ENCODE measurements at places on chromosomes 3 and 15. TPM values are rescaled to one million over a fixed set of nuclear protein-coding genes. Genes with fewer than 3 reads are reported as not detected.
A peak's percentile ranks its signal among the peaks of the same experiment; 100 is the strongest.

DNA sequence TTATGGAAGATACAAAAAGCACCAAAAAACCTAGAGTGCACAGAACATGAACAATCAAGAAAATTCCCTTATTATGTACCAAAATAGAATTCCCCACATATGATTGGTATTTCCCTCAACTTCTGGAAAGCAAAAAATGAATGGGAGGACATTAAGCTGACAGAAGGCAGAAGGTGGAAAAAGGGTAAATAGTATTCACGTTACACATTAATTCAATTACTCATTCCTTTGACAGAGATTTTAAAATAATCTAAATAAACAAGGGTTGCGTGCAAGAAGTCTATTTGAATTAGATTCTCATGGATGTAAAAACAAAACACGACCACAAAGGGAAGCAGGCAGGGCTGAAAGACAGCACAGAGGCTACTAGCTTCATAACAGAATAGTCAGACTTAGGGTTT is 260.5 kb upstream of the ZPLD1 start:
- DNase-seq = no peak

GRCh38 chr3:184659797-184660301 is 52.0 kb downstream of the MAGEF1 start:
- peak; percentile 30 for DNase-seq

DNA sequence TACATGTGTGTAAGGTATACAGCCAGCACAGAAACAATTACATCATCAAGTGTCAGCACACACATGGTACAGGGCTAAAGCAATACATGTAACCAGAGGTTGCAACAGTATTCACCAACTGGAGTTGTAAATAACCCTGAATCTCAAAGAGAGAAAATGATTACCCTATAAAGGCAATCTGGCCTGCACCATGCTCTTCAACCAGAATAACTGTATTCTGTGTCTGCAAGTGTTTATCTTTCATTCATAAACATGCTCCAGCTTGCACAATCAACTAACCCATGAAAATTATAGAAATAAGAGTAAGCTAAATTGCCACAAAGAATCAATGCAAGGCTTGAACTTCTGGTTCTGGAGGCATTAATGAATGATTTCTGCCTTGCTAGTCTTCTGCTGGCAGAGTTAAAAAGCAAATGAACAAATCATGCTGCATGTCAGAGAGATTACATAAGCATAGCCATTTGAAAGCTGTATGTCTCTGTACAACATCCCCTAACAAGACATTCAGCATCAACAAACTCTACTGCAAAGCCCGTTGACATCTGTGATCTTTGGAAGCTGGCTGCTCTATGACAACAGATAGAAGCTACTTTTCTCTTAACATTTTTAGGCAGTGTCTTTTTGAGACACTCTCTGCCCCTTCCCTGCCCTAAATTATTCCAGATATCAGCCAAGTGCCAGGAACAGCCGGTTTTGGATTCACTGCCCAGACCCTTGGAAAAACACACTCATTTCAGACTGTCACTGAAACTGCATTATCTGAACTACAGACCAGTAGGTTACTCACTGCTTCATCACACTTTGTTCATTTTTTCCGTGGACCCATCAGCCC is 871.0 kb downstream of the OTOL1 start:
- no peak for DNase-seq

DNA sequence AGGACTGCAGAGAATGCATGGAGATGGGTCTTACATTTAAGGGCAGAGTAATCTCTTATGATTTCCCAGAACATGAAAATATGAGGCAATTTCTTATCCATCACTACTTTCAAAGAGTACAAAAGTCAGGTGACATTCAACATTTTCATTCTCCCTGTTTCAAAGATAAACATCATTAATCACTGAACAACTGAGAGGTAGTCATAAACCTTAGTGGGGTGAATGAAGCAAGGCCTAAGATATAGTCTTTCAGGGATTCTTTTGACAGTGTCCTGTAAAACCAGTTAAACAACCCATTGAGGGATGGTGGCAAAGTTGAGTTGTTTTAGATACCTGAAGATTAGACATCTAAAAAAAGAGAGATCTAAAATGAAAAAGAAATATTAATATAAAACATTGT is 271.6 kb upstream of the CBLB start:
- DNase-seq = no peak

- no peak for DNase-seq
These were observed 375.2 kb upstream of the SGO1 start for GRCh38 chr3:20561166-20561565.

LRRC15 gene
- 0.06 TPM for total RNA-seq
